ENCODE measurements at places on chromosomes 1 and 21. TPM values are rescaled to one million over a fixed set of nuclear protein-coding genes. Genes with fewer than 3 reads are reported as not detected.

- DNase-seq: no peak
Measured at GRCh38 chr1:115761601-115762302, 6.8 kb downstream of the CASQ2 start.

- DNase-seq: peak; percentile 6
Measured at GRCh38 chr1:27031235-27032118, 18.8 kb upstream of the TENT5B start.

GRCh38 chr1:65044411-65044810, 78.1 kb upstream of the JAK1 start:
- no peak for DNase-seq

DNA sequence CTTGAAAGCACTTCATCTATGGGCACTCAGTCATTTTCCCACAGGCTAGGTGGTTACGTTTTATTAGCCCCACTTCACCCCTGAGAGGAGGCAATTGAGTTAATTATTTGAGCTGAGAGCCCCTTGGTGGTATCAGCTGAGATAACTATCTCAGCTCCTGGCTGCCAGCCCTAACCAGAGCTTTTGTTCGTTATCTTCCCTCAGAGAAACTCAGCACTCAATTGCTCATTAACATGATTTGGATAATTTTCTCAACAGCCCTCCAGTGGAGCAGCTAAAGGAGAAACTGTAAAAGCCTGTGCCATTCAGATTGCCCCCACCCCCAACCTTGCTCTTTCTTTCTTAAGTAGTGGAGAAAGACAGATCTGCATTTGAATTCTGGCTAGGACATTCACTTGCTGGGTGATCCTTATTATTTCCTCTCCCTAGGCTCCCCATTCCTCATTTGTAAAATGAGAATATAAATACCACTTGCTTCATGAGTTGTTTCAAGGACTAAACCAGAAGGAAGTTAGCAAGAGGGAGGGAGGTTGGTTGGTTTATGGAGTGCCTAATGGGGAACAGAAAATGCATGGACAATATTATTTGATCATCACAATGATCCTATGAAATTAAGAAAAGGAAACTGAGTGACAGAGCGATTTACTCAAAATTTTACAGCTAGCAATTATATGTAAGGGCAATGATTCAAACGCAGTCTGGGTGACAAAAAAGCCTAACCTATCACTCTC, 218.7 kb upstream of the FGGY start:
- no peak for DNase-seq

- no peak for DNase-seq
Measured at GRCh38 chr21:45557616-45558043, 15.4 kb upstream of the SLC19A1 start.

DNA sequence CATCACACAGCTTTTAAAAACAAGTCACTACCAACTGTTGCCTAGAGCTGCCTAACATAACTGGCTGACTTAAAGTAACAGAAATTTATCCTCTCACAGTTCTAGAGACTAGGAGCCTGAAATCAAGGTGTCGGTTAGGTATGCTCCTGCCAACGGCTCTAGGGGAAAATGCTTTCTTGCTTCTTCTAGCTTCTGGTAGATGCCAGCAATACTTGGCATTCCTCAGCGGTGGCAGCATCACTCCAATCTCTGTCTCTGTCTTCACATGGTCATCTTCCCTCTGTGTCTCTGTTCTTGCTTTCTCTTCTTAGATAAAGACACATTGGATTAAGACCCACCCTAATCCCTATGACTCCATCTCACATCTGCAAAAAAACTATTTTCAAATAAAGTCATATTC, 51.5 kb downstream of the DMRTA2 start:
- no peak for DNase-seq

GRCh38 chr1:162703708-162704107, 71.4 kb downstream of the DDR2 start:
- DNase-seq: no peak

DNA sequence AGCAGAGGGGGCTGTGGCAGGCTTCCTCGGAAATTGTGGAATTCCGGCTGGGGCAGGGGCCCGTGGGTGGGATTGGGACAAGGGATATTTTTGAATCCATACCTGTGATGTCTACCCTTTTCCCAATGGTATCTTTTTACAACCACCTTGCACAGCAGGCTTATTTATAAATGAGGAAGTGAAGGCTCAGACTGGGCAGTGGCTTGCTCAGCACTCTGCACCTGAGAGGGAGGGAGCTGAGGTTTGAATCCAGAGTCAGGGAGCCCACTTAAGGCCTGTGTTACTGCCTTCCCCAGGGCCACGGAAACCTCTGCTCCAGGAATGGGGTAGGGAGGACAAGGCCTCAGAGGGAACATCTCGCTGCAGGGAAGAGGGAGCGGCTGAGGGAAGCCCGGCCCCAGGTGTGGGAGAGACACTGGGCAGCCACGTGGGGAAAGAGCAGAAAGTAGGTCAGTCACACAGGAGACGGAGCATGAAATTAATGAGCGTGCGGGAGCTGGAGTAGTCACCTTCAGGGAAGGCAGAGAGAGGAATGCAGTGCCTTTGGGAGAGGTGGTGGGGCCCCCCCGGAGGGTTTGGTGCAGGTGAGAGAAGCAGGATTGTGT, 35.4 kb upstream of the SCMH1 start:
- DNase-seq: no peak

DNA sequence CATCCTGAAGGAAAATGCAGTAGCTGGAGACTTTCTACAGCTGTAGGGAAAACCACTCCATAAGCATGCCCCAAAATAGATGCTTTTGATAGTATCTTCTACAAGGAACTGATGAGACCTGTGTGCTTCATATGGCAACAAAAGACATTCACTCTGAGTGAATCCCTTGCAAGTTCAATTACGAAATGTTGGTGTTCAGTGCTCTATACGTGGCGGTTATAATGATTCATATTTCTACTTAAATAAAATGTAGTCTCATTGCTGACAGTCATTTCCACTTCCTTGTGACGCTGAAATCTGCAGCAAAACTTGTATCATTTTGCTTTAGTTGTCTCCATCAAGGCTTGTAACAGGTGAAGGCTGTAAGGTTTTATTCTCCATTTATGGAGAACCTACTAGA, 20.6 kb downstream of the TOR1AIP2 start:
- DNase-seq: no peak

DNA sequence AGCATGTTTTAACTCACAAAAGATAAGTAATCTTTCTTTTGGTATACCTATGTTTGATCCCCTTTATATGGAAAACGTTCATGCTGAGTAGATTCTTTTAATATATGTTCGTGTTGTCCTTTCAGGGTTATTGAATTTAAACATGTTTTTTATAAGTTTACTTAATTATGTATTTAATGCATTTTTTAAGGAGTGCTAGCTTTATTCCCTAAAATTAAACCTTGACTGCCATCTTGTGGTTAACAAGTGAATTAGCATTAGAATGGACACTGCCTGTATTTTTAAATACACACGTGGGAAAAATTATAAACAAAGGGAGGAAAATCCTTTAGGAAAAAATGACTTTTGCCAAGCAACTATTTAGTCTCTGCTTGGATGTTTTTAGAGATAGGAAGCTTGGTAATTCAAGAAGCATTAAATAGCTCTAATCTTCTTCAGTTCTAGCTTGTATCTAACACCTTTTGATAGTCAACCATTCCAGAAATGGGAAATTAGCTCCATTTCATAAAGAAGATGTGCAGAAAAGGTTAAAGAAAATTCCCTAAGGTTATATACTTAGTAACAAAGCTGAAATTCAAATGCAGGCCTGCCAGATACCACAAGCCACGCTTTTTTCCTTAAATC, 43.0 kb downstream of the UBE2U start:
- no peak for DNase-seq

Gene SGIP1
- 2.5 TPM for total RNA-seq

Gene FAM131C
- total RNA-seq: not detected

Gene ANKRD34A
- total RNA-seq: 8.1 TPM

Gene PIK3C2B
- 6.0 TPM for total RNA-seq

Gene CELA3A
- total RNA-seq: not detected

Gene KIF17
- total RNA-seq: 2.6 TPM

Gene LCE3D
- total RNA-seq: not detected

Gene HSD3B2
- total RNA-seq: not detected
